Psoas muscle (tissue), 8 donors: ENCODE measurements at places on chromosomes 12 and 14.
A peak's percentile ranks its signal among the peaks of the same experiment; 100 is the strongest.

DNA sequence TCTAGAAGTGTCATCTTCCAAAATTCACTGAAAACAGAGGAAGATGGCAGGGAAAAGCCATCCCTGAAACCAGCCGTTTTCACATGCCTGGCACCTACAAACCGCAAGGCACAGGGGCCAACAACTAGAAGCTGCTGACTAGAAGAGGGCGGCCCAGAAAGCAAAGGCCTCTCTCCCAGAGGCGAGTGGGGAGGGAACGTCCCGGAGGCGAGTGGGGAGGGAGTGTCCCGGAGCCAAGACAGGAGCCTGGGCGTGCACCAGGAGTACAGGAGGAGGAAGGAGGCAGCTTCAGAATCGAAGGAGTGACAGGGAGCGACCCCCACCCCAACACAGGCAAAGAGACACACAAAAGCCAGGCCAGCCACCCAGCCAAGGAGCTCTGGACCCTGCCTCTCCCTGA is 21.0 kb downstream of the ANKLE2 start:
- no peak for DNase-seq

DNA sequence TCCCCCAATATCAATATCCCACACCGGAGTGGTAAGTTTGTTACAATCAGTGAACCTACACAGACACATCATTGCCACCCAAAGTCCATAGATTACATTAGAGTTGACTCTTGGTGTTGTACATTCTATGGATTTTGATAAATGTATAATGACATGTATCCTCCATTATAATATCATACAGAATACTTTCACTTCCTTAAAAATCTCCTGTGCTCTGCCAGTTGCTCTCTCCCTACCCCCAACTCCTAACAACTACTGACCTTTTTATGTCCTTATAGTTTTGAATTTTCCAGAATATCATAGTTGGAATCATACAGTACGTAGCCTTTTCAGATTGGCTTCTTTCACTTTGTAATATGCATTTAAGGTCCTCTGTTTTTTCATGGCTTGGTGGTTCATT is 48.4 kb downstream of the SLC4A8 start:
- no peak for DNase-seq

- DNase-seq, result peak; percentile 77
Measured at GRCh38 chr12:93784339-93785086, 107.3 kb downstream of the CRADD start.

DNA sequence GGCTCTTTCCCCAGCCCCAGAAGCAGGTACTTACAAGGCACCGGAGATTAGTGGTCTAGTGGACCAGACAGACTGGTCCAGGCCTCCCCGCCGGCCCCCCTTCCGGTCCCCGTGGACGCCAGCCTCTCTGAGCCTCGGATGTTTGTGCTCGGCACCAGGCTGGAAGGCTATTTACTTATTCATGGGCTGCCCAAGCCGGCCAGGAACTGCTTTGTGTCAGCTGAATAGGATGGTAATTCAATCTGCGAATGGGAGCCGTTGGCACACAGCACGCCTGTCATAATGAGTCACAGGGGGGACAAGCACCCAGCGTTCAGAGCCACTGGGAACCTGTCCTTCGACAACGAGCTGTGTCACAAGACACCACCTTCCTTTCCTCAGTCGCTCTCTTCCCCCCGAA is 82.3 kb downstream of the RIMBP2 start:
- no peak for DNase-seq

DNA sequence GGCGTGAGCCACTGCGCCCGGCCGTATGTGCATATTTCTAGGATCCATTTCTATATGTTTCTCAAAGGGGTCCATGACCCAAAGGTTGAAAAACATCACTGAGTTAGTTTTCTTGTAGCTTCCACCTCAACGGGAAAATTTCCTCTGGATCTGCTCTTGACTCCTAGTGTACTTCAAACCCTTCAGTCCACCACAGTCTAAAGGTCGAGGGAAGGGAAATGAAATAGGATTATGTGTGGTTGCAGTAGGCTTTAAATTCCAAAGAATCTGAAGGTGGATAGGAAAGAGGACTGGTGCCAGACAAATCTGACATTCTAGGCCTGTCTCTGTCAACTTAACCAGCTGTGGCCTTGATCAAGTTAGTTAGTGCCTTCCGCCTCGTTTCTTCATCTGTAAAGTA is 1.7 kb upstream of the SUOX start:
- DNase-seq, result no peak

DNA sequence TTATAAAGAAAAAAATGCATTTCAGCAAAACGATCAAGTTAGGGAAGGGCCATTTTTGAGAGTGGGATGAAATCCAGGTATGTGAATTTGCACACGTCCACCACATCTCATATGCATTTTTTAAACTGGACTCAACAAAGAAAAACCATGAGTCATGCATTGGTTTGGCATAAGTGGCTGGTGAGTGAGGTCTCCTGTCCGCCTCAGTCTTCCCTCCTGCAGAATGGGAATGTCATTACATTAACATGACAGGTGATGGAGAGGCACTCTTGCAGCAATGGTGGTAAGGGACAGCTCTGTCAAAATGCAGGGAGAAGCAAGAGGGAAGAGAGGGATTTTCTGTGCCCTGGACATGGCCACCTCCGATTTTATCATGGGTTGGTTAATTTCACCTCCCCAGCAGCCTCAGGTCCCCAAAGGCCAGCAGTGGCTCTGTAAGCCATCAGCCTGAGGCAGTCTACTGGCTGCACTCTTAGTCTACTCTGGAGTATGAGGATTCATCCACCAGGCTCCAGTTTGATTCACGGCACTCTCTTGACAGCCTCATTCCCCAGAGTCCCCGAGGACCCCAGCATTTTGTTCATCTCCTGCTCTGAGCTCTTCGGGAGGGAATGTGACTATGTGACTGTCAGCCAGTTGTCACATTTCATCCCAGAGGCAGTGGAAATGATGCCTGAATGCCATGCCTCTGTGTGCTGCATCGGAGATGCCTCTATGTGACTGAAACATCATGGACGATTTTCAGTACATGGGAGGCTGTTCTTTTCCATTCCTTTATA is 17.1 kb upstream of the PWP1 start:
- DNase-seq, result no peak

GRCh38 chr14:90193925-90194324 is 62.4 kb upstream of the PSMC1 start:
- no peak for DNase-seq

- DNase-seq, result no peak
Measured at GRCh38 chr14:75445236-75445635, 17.4 kb downstream of the JDP2 start.

DNA sequence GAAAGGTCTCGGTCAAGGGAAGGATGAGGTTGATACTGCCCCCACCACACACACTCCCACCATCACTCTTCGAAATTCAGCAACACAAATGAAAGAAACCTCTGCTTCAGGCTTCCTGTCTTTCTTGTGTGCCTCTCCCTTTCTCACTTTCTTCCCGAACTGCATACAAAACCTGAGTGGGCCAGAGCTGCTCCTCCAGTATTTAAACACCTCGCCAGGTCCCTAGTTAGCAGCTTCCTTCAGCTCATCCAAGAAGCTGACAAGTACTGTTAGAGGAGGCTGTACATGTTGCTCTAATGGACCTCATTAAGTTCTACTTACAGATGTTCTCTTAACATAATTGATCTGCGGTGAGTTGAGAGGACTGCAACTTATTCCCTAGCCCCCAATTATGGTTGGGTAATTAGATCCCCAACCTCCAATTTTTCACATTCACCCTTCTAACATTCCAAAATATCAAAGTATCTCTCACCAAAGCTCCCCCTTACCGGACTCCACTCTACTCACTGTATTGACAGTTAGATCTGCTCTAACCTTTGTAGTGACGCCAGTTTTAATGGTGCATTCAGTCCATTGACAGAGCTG is 4.1 kb upstream of the LMO3 start:
- no peak for DNase-seq
